Upper lobe of right lung (tissue), 1 donor: ENCODE measurements at places on chromosomes 5 and 9. TPM values are rescaled to one million over a fixed set of nuclear protein-coding genes. Genes with fewer than 3 reads are reported as not detected.

Gene INSL6
- not detected for total RNA-seq

Gene LCN15
- not detected for total RNA-seq

Gene MYMK
- not detected for total RNA-seq

Gene KIF27
- total RNA-seq: 7.8 TPM

Gene CDO1
- total RNA-seq: 20.1 TPM

Gene FREM1
- total RNA-seq: 7.0 TPM

- no peak for DNase-seq
Measured at GRCh38 chr5:57780306-57780960, 297.8 kb upstream of the ACTBL2 start.

GRCh38 chr5:16625096-16625495 is 8.3 kb upstream of the RETREG1 start:
- no peak for DNase-seq

- DNase-seq: no peak
Measured at GRCh38 chr5:76252437-76252836, 150.6 kb upstream of the IQGAP2 start.

- DNase-seq: no peak
Measured at GRCh38 chr9:98132806-98133631, 14.0 kb upstream of the TRIM14 start.

DNA sequence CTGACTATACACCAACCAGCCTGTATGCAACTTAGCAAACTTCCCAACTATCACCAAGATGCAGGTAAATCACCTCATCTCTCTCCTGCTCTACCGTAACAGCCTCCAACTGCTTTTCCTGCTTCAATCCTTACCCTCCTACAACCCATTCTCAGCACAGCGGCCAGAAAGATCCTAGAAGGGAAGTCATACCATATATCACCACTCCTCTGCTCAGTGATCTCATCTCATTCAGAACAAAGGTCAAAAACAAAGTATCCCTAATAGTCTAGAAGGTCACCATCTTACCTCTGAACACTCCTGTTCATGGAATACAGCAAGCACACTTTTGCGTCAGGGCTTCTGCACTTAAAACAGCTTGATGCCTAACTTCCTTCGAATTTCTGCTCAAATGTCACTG is 62.2 kb upstream of the RNF38 start:
- no peak for DNase-seq

GRCh38 chr9:71987471-71988371 is 72.7 kb downstream of the C9orf57 start:
- DNase-seq: no peak

GRCh38 chr9:37925786-37926736 is 22.1 kb upstream of the SLC25A51 start:
- peak; percentile 60 for DNase-seq

GRCh38 chr5:40409601-40410000 is 270.1 kb upstream of the PTGER4 start:
- DNase-seq: no peak

- DNase-seq: no peak
Measured at GRCh38 chr5:126865299-126865698, 88.4 kb downstream of the LMNB1 start.

DNA sequence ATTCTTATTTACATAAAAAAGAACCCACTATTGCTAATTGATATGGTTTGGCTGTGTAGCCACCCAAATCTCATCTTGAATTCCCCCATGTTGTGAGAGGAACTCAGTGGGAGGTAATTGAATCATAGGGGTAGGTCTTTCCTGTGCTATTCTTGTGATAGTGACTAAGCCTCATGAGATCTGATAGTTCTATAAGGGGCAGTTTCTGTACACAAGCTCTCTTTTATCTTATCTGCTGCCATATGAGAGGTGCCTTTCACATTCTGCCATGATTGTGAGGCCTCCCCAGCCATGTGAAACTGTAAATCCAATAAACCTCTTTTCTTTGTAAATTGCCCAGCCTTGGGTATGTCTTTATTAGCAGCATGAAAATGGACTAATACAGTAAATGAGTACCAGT is 58.2 kb upstream of the PRR16 start:
- no peak for DNase-seq

DNA sequence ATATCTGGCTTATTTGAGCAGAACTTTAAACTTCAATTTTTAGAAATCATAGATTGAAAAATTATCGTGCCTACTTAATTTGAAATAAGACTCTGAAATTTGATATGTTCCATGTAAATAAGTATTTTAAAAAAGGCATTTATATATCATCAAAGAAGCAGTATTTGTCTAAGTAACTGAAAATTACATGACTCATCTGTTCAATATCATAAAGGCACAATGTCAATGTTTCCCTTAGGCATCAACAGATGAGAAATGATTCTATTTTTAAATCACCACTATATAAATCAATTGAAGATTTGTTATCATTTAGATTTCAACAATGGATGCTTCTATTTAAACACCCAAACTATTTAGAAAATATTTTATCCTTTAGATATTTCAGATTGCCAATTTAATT is 142.9 kb upstream of the POU5F2 start:
- no peak for DNase-seq

GRCh38 chr5:171299851-171300250 is 9.2 kb upstream of the TLX3 start:
- DNase-seq: no peak

- no peak for DNase-seq
Measured at GRCh38 chr5:89901983-89902382, 507.6 kb downstream of the CETN3 start.

DNA sequence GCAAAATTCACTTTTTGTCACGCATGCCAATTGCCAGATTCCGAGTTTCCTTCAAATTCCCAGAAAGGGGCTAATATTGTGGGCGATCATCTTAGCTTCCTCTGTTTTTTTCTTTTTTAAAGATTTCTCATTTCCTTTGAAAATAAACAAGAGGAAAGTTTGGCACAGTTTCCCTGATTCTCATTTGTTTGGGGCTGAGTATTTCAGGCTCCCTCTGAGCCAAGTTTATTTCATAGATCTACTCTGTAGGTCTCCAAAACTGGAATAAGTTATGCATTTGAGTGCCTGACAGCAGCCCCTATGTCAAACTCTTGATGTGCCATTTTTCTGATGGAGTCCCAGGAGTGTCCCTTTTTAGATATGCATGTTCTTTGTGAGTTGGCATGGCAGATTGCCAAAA is 1297.2 kb upstream of the WWC1 start:
- no peak for DNase-seq

DNA sequence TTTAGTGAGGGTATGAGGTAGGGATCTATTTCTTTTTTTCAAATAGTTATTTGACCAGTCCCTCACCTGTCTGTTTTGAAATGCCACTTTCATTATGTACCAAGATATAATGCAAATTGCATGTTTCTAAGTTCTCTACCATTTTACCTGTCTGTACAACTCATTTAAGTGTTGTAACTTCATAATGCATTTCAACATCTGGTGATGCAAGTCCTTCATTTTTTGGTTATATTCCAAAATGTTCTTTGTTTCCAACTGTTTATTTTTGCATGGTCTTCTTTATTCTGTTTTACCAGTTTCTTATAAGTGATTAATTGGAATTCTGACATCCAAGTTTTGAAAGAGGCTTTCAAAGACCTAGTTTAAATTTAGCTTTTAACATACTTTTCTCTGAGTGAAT is 26.8 kb downstream of the TDRD7 start:
- DNase-seq: no peak

DNA sequence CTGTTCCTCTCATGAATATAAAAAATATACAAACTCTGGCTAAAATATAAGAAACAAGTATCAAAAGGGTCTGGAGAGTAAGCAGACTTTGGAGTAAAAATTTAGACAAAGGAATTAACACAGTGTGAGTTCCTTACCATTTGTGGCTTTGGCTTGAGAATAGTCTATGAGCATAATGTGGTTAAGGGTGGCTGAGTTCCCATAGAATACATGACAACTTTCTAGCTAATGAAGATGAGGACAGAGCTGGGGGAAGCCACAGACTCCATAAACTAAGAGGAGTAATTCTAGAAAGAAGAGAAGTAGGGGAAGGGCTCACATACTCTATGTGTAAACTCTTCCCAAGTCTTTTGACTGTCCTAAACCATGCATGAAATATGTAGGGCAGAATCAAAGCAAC is 79.4 kb downstream of the CAAP1 start:
- no peak for DNase-seq
